ENCODE measurements at places on chromosomes 1 and 21. TPM values are rescaled to one million over a fixed set of nuclear protein-coding genes. Genes with fewer than 3 reads are reported as not detected.

DNA sequence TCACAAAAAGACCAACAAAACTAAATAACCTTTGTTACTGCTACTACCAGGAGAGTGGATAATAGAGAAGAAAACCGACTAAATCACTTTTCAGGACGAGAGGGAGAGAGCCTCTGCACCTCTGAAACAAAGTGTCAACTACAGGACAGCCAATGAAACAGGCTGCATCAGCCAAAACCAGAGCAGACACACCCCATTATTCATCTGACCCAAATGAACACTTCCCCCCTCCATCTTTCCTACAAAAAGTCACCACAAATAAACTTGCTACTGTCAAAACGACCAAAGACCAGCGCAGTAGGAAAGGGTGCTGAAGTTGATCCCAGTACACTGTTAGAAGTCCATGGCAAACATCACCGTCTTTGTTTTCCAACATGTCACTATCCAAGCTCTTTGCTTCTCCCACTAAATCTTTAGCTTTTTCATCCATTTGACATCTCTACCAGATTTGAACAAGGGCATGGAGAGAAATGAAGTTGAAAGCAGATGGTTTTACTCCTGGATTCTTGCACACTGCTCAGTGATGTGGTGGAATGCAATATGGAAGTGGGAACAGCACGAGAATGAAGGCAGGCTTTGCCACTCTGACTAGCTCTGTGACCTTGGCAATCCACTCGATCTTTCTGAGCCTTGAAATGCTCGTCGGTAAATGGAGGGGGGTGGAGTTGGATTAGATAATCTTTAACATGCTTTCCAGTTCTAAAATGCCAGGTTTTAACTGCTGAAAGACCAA, 20.5 kb downstream of the DSTYK start:
- no peak overlapping the region for H3K4me3 ChIP-seq
- DNase-seq = no peak
- H3K27me3 ChIP-seq = no peaks in the 10 kb centered on the region
- no peak overlapping the region for H3K27ac ChIP-seq

DNA sequence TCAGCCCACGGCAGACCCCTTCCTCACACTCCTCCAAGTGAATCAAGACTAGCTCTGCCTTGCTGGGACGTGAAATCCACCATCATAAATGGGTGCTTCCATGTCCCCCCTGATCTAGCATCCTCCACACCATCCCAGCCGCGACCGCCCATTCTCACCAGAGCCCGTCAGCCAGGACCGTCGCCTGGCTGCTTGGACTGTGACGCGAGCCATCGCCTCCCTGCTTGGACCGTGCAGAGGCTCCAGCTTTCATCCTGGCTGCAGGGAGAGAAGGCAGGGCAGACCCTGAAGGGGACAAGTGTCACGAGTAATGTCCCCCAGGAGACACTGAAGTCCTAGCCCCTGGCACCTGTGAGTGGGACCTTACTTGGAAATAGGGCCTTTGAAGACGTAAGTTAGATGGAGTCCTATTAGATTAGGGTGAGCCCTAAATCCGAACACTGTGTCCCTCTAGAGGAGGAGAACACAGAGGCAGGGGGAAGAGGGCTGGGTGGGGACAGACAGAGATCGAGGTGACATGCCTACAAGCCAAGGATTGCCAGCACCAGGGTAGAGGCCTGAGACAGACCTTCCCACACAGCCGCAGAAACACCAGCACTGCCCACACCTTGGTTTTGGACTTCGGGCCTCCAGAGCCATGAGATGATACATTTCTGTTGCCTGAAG, 12.8 kb upstream of the PRKCZ start:
- no peak overlapping the region for H3K4me3 ChIP-seq
- H3K27me3 ChIP-seq = no peaks in the 10 kb centered on the region
- H3K27ac ChIP-seq = no peak overlapping the region
- H3K4me1 ChIP-seq = no peaks in the 10 kb centered on the region

Gene CELA3A
- total RNA-seq = not detected

Gene HHIPL2
- 0.12 TPM for total RNA-seq

All from activated CD8-positive, alpha-beta memory T cell treated with anti-CD3 and anti-CD28 coated beads, Interleukin-2, amount 10 ng/mL, durations not matched to agents 7 days and 5 days (primary cell).